HCEC 1CT (cell line): ENCODE measurements at places on chromosomes 4 and X.

DNA sequence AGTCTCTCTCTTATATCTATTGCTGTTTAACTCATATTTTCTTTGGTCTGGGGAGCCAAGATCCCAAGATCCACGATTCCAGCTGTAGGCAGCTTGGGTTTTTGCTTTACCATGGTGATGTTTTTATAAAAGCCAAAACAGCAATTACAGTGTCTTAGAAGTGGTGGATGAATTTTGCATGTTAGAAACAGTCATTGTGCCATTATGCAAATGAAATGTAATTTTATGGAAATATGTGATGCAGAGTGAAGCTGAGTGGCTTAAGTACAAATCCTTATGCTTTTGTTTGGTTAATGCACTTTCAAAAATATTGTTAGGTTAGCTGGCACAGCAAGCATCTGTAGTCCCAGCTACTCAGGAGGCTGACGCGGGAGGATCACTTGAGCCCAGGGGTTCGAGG is 32.8 kb upstream of the PTTG2 start:
- no peak for DNase-seq

GRCh38 chr4:26206339-26206738 is 114.5 kb upstream of the RBPJ start:
- peak; percentile 54 for DNase-seq

DNA sequence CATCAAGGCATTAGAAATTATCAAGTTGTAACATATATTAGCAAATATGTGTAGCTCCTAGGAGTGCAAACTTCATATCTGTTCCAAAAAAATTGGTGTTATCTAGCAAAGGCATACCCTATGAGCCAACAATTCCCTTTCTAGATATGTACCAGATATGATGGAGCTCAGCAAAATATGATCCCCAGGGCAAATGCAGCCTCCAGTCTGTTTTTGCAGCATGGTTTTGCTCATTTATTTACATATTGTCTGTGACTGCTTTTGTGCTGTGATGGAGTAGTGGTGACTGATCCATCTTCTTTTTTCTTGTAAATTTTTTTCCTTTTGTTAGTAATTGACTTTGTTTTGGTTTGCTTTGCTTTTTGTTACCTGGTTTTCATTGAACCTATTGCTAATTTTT is 41.0 kb downstream of the CEP135 start:
- no peak for DNase-seq

- no peak for DNase-seq
Measured at GRCh38 chrX:103782640-103783039, 6.0 kb downstream of the PLP1 start.

GRCh38 chr4:79290376-79290775 is 35.5 kb downstream of the NAA11 start:
- DNase-seq = no peak

- no peak for DNase-seq
Measured at GRCh38 chr4:54056360-54056759, 8.0 kb downstream of the CHIC2 start.

DNA sequence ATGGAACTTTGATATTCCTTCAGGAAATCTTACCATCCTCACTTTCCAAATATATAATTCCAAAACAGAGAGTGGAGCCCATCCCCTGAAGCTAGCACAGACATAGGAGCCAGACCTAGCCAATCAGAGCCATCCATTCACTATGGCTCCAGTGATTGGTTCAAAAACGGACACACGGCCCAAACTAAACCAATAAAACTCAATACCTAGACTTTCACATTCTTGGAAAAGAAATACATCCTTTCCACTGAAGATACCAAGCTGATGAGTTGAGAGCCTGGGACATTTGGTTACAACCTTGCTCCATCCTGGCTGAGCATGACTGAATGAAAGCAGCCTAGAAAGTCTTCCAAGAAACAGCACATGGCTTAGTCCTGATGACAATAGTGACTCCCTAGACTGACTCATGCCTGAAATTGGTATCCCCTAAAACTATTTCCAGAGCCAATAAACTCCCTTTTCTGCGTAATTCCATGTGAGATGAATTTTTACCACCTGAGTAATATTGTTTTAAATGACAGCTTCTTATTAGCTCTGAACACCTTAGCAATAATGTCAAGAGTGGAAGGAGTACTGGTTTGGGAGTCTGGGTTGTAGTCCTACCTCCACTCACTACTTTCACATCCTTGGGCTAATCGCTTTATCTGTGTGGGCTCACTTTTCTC is 189.6 kb upstream of the LNX1 start:
- DNase-seq = peak; percentile 17

DNA sequence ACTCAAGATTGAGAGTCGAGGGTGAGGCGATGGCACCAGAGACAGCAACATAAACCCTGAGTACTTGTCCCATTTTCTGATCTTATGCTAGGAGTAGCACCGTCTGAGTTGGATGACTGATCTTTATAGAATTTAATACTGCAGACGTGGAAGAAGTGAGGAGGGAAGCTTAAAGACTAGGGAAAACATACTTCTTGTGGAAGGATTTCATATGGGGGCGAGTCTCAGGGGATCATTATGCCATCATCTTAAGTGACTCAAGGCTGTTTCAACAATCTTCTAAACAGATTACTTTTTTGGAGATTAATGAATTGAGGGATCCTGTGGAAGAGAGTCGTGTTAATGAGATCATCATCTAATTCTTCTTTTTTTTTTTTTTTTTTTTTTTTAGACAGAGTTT is 17.2 kb upstream of the FAT1 start:
- DNase-seq = no peak

GRCh38 chrX:118983513-118983912 is 9.1 kb downstream of the LONRF3 start:
- no peak for DNase-seq

- no peak for DNase-seq
Measured at GRCh38 chr4:102469806-102470205, 31.4 kb upstream of the NFKB1 start.
